ENCODE measurements at places on chromosomes 2 and 18. TPM values are rescaled to one million over a fixed set of nuclear protein-coding genes. Genes with fewer than 3 reads are reported as not detected.

DNA sequence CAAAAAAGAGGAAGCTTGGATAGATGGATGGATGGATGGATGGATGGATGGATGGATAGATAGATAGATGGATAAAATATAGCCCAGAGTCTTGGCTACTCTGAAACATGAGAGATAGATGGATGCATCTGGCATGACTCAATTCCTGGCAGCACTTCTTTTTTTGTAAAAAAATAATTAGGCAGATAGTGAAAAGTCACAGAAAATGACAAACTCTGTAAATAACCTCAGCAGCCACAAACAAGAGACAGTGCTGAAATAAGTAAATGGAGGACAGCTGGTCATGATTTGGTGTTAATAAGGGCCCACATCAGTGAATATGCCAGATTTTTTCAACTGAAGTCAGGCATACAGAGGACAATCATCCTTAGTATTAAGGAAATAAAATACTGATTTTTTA, 585.0 kb upstream of the GCFC2 start:
- no peaks in the 10 kb centered on the region for H3K4me1 ChIP-seq

GRCh38 chr18:46341986-46342525, 237.9 kb downstream of the HAUS1 start:
- no peaks in the 10 kb centered on the region for H3K36me3 ChIP-seq
- no peak for DNase-seq

GRCh38 chr2:68317971-68318913, 1.5 kb downstream of the CNRIP1 start:
- no peaks in the 10 kb centered on the region for H3K36me3 ChIP-seq
- peaks cover 25% of the 10 kb centered on the region for H3K27me3 ChIP-seq
- peak overlapping the region; percentile 77 for H3K4me3 ChIP-seq
- peaks cover 13% of the 10 kb centered on the region for H3K4me1 ChIP-seq
- no peak for DNase-seq
- no peak overlapping the region for H3K27ac ChIP-seq

DNA sequence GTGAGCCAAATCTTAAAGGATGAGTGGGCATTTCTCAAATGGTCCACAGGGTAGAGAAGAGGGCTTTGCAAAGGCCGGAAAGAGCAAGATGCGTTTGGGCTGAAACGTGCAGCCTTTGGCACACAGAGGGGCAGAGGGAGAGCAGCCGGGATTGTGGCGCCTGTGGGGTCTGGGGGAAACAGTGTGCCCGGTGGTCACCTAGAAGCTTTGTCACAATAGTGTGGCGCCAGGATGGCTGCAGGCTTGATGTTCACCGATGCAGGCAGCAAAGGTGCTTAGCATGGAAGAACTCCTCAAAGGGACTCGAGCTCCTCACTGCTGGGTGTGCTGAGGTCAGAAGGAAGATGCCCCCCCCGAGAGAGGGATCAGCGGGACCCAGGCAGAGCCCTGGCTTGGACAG, 23.8 kb downstream of the TPO start:
- H3K27me3 ChIP-seq: no peaks in the 10 kb centered on the region
- H3K27ac ChIP-seq: no peak overlapping the region
- no peaks in the 10 kb centered on the region for H3K36me3 ChIP-seq
- no peak overlapping the region for H3K4me3 ChIP-seq

DNA sequence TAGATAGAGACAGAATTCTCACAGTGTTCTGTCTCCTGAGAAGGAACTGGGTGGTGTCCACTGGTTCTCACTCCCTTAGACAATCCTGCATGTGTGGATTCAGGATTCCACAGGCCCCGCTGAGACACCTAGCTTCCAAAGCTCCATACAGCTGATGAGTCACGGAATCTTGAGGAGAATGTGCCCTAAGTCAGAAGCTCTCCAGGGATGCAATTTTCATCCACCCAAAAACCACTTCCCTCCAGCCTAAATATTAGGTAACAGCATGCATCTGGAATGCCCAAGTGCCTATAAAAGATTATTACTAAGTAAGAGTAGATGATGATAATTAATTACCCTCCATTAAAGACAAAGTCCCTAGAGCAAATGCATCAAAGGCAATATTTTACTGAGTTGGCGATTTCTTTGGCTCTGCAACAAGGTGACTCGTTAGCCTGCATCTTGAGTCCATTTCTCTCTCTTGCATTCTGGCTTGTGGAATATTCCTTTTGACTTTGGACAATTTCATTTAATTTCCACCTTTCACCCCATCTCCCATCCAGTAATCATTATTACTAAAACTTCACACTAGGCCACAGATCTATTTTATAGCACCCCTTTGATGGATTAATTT, 475.1 kb downstream of the TNS1 start:
- no peak overlapping the region for H3K4me3 ChIP-seq
- H3K4me1 ChIP-seq: no peaks in the 10 kb centered on the region
- H3K27ac ChIP-seq: no peak overlapping the region
- no peak for DNase-seq
- no peaks in the 10 kb centered on the region for H3K36me3 ChIP-seq

MYO3B gene
- not detected for total RNA-seq

SAG gene
- 0.04 TPM for total RNA-seq
